Mesothelial cell of epicardium (in vitro differentiated cells): ENCODE measurements at places on chromosomes 4 and X.
A peak's percentile ranks its signal among the peaks of the same experiment; 100 is the strongest.

DNA sequence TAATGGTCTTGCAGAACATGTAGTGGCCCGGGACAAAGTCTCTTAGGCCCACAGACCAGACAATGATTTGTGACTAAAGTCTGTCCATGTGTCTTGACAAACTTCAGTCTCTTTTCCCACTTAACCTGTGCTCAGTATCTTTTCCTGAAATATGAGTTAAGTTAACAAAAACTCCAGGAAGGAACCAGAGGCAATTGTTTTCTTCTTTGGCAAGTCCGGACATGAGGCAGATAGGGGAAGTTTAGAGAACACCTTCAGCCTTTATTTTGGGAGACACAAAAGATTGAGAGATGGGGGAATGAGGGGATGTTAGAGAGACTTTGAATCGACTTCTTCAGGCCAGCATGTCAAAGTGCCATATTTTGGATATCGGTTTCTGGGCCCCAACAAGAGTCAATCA, 80.2 kb upstream of the FRMPD4 start:
- H3K4me3 ChIP-seq: no peak overlapping the region
- H3K27me3 ChIP-seq: no peaks in the 10 kb centered on the region
- DNase-seq: no peak
- H3K36me3 ChIP-seq: no peaks in the 10 kb centered on the region
- H3K4me1 ChIP-seq: peaks cover 2% of the 10 kb centered on the region

GRCh38 chr4:147799986-147800555, 68.2 kb downstream of the ARHGAP10 start:
- no peak overlapping the region for H3K4me3 ChIP-seq
- no peaks in the 10 kb centered on the region for H3K36me3 ChIP-seq
- no peak overlapping the region for H3K27ac ChIP-seq
- no peak for DNase-seq

DNA sequence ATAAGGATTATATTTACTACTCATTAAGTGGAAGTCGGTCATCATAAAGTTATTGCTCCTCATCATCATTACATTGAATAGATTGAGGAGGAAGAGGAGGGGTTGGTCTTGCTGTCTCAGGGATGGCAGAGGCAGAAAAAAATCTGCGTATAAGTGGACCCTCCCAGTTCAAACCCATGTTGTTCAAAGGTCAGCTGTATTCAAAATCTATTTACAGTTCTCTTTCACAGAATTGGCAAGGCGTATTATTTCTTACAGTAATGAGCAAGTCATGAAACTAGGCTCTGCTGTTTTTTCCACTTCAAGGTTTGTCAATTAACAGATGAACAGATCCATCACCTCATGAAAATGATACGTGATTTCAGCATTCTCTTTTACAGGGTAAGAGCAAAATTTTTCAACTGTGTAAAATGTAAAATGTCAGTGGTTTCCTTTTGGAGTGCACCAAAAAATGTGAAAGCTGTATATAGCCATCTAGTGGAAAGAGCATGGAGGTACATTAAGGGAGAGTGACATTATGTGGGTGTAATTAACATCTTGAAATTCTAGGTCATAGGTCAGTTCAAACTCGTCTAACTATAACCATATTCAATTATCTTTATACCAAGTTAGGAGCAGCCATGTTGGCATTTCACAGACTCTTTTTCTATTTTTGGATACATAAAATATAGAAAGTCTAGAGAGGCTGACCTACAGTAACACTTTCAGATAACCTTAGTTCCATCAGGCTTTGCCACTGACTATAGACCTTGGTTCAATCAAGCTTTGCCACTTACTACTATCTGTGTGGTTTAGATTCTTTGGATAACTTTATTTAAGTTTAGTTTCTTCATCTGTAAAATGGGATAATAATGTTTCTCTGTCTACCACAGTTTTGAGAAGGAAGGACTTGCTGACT, 30.1 kb downstream of the NEIL3 start:
- H3K4me1 ChIP-seq: peaks cover 32% of the 10 kb centered on the region
- DNase-seq: no peak
- no peak overlapping the region for H3K27ac ChIP-seq
- H3K36me3 ChIP-seq: peaks cover 1% of the 10 kb centered on the region

DNA sequence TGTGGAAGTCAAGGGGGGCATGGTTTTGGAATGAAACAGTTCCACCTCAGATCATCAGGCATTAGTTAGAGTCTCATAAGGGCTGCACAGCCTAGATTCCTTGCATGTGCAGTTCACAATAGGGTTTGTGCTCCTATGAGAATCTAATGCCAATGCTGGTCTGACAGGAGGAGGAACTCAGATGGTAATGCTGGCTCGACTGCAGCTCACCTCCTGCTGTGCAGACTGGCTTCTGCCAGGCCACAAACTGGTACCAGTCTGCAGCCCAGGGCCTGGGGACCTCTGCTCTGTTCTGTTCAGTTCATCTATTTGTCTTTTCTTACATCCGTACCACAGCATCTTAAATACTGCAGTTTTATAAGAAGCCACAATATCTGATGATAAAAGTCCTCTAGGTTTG, 12.2 kb upstream of the MSL3 start:
- no peaks in the 10 kb centered on the region for H3K36me3 ChIP-seq
- H3K4me3 ChIP-seq: no peak overlapping the region
- no peak overlapping the region for H3K27ac ChIP-seq
- no peaks in the 10 kb centered on the region for H3K27me3 ChIP-seq
- no peak for DNase-seq

- H3K27me3 ChIP-seq: peaks cover 25% of the 10 kb centered on the region
- no peaks in the 10 kb centered on the region for H3K36me3 ChIP-seq
- peak; percentile 61 for DNase-seq
- H3K4me3 ChIP-seq: no peak overlapping the region
Observed at GRCh38 chrX:17590892-17591740, 146.2 kb upstream of the SCML1 start.

DNA sequence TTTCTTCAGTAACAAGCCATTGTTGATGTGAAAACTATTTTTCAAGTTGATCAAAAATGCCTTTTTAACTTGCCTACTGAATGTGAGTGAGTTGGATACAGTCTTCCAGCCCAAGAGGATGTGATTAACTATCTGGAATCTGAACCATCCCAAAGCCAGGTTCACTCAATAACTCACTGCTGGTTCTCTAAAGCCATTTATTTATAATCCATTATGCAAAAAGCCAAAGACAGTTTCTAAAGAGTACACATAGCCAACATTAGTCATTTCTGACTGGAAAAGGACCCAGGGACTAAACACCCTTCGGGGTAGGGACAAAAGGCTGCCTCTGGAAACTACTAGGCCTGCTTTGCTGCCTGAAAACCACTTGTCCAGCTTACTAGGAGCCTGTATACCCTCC, 109.6 kb downstream of the SHROOM4 start:
- peaks cover 58% of the 10 kb centered on the region for H3K4me1 ChIP-seq
- H3K36me3 ChIP-seq: no peaks in the 10 kb centered on the region
- H3K27me3 ChIP-seq: no peaks in the 10 kb centered on the region
- H3K27ac ChIP-seq: peak overlapping the region; percentile 13
- DNase-seq: no peak

GRCh38 chrX:41824551-41824950, 98.8 kb downstream of the CASK start:
- no peak for DNase-seq
- H3K4me3 ChIP-seq: no peak overlapping the region
- H3K27me3 ChIP-seq: no peaks in the 10 kb centered on the region
- H3K36me3 ChIP-seq: peaks cover 6% of the 10 kb centered on the region
- no peaks in the 10 kb centered on the region for H3K4me1 ChIP-seq
